ENCODE measurements at places on chromosomes 5 and 9.

DNA sequence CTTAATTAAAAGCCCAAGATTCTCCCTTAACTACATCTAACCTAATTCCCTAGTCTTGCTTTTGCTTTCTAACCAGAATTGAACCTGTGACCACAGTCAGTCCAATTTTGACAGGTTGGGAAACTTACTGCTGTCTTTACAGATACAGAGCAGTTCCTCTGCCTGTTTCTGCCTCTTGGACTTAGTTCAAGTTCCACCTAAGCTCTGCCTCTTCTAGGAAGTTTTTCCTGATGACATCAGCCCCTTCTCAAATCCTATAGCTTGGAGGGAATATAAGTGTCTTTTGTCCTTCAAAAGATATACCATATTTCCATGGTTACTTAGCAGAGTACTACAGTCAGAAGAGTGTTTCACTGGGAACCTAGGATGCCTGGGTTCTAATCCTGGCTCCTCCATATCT lies 31.7 kb downstream of the BRINP1 start:
- no peak for DNase-seq

DNA sequence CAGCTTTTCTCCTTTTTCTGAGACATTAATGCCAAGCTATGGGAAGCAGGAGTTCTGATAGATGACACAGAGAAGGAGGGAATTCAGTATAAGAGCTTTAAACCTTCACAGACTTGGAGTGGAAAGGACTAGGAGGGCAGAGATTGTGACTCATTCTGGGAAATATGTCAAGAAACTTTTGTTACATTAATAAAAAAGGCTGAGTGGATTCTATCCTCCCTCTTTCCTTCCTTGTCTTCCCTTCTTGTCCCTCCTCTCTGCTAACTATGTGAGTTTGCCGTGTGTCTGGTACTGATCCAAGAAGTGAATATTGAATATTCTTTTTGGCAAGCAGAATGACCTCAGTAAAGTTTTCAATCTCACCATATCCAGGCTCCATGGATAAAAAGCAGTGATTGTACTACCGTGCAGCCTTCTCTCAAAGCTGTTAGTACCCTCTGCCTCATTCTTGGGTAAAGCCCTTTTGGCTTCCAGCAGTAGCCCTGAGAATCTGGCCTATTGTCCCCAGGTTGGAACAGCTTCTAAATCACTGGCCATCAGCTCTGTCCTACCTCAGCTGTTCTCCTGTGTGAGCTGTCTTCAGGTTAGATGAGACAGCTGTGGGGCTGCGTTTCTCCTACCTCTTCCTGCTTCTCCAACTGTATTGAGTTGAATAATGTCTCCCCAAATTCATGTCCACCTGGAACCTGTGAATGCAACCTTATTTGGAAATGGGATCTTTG lies 73.9 kb downstream of the ATG10 start:
- DNase-seq = no peak

DNA sequence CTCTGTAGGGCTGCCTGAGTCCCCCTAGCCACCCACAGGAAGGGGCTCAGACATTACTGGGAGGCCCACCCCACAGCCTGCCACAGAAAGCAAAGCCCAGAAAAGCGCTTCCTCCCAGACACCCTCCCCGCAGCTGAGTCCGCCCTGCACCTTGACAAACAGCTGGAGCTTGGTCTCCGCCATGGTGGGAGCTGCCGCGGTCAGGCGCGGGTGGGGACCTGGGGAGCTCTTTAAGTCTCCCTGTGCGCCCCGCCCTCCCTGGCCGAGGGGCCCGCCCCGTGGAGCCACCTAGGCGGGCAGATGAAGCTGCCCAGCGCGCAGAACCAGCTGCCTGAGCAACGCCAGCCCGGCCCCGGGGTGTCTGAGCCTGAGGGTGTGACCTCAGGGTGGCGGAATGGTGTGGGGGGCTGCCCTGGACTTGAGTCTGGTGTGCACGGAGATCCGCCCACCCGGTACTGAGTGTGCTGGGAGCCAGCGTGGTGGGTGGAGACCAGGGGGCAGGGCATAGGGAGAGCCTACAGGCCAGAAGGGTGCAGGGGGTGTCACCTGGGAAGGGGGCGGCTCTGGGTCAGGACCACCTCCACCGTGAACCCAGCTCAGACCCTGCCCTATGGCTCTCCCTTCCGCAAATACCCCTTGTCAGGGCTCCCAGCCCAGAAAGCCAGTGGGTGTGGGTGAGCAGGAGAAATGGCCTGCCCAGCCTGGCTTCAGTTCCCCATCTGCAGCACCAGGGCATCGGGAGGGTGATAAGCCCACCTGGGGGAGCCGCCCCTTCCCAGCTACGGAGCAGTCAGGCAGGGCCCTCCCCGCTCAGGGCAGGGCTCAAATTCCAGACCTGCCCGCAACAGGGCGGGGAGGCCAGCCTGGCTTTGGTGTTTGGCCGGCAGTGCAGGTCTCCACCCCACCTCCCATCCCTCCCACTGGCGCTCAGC lies at the start of gene CLIC3:
CLIC3 (minus strand) TSS at position 208 of the 932 bp plus-strand sequence; CDS start at position 183, 25 bp downstream.
- no peak for DNase-seq

- DNase-seq = no peak
Measured at GRCh38 chr5:72163349-72163983, 56.2 kb downstream of the MAP1B start.

DNA sequence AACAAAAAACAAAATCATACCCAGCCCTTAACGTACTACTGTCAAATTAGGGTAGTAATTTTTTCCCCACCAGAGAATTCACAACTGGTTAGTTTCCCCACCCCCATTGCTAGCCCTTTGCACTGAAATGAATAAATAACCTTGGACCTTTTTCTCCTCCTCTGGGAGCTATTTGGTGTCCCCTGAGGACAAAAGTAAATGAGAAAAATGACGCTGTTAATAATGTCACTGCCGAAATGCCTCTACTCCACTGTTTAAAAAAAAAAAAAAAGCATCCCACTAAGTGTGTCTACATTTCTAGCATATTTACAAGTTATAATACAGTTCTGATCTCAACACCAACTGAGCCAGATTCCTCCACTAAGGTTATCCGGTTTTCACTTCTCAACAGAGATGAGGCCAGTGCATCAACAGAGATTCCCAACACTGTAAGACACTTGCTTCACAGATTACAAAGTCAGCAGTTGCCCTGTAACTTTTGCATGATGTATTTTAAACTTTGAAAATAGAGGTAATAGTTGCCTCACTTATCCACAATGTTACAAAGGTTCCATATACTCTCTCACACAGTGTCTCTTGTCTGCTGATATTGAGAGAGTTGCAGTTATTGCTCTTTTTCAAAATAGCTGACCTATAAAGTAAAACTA lies 5.1 kb upstream of the NFIB start:
- DNase-seq = no peak

- DNase-seq = no peak
Measured at GRCh38 chr9:96344458-96345180, 38.9 kb downstream of the SLC35D2 start.

DNA sequence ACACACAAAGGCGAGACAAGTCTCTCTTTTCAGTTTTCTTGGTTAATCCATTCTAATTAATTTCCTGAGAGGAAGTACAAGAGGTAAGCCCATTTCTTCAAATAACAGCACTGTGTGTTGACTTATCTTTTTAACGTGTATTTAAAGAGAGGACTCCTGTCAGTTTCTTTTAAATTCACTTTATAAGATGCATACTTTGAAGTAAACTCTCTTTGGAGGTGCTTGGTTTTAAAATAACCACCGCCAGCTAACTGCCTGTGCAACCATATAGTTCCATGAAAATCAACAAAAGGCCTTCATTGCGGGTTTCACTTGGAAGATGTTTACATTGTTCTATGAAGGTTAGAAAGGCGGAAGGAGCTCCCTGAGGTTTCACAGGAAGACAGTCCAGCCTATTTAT lies 13.1 kb upstream of the SERINC5 start:
- no peak for DNase-seq

GRCh38 chr5:3051400-3051799 lies 299.9 kb upstream of the IRX2 start:
- DNase-seq = no peak

- no peak for DNase-seq
Measured at GRCh38 chr9:112890106-112891081, at the start of gene SLC46A2. Gene SLC46A2 (minus strand): TSS chr9:112890876. CDS start chr9:112890681, 195 bp downstream.
